EL (cell line): ENCODE measurements at places on chromosomes 12 and 14.

DNA sequence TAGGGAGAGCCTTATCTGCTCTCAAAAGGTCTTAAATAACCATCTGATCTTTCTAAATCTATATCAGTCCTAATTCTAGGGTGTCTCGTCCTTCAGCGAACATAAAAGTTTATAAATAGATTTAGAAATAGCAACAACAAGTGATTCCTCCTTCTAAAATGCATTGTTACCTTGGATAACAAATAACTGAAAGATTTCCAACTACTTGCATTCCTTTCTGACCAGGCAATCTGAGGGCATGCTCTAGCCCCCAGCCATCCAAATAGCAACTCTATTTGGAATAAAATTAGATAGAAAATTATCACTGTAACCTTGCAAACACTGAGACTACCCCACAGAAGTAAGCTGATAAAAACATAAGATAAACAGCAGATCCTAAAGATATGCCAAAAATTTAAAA is 21.8 kb upstream of the KRR1 start:
- no peak for DNase-seq

GRCh38 chr12:4027412-4027811 is 154.2 kb upstream of the PARP11 start:
- DNase-seq = peak; percentile 15

- no peak for DNase-seq
Measured at GRCh38 chr12:117272690-117273089, 82.4 kb upstream of the FBXO21 start.

- no peak for DNase-seq
Measured at GRCh38 chr14:92459030-92459949, 54.3 kb upstream of the RIN3 start.

DNA sequence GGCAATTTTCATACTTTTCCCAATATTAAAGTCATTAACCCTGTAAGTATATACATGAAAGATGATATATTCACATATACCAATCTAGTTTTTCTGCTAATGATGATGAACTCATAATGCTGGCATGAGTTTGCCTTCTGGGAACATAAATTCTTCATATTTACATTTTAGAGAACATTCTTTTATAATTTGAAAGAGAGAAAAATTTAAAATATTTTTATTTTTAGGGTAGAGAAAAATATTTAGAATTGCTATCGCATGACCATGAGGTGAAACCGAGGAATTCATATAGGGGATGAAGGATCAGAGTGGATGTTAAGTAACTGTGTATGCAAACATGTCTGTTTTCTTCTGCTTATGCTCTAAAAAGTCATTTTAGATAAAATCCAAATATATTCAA is 825.3 kb upstream of the FLRT2 start:
- DNase-seq = peak; percentile 1

GRCh38 chr12:2053691-2054090 is 904 bp downstream of the CACNA1C start:
- DNase-seq = peak; percentile 55

- no peak for DNase-seq
Measured at GRCh38 chr12:74608231-74608775, 70.7 kb downstream of the ATXN7L3B start.

- peak; percentile 65 for DNase-seq
Measured at GRCh38 chr12:74537126-74537706, 419 bp upstream of the ATXN7L3B start.

GRCh38 chr14:81990312-81990761 is 456.7 kb upstream of the SEL1L start:
- peak; percentile 33 for DNase-seq

DNA sequence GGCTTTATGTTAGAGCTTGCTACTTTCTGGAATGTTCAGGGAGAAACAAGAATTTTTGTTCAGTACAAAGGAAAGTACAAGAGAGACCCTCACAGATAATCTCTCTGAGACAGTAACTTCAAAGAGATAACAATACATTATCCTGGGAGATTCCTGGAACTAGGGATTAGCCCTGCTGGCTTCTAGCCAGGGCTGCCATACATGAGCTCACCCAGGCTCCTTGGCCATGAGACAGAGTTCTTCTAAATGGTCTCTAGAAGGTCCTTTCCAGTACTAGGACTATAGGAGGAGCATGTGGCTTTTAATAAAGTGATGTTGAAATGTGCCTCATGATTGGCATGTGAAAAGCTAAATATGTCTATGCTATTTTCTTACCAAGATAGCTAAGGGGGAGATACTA is 342.5 kb downstream of the EMP1 start:
- DNase-seq = no peak

GRCh38 chr14:90512329-90512991 is 115.6 kb downstream of the CALM1 start:
- DNase-seq = no peak

DNA sequence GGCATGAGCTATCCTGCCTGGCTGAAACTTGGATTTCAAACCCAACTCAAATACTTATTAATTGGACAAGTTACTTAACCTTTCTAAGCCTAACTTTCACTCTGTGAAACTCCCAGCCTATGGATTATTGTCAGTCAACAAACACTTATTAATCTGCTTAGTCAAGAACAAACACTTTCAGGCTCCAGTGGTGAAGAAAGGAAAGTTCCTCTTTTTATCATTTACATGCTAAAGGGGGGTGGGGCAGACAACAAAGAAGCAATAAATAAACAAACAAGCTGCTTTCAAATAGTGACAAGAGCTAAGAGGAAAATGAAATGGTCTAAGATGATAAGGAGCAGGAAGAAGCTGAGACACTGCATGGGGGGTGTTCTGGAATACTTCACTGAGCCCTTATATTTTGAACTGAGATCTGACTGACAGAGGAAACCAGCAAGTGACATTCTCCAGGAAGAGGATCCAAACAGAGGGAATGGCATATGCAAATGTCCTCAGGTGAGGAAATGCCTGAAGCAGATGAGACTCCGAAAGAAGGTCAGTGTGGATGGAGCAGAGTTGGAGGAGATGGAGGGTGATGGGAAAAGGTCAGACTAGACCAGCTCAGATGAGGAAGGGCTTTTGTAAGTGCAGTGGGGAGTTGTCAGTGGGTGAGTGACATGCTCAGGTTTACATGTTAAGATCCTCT is 259.6 kb downstream of the ITPR2 start:
- no peak for DNase-seq

DNA sequence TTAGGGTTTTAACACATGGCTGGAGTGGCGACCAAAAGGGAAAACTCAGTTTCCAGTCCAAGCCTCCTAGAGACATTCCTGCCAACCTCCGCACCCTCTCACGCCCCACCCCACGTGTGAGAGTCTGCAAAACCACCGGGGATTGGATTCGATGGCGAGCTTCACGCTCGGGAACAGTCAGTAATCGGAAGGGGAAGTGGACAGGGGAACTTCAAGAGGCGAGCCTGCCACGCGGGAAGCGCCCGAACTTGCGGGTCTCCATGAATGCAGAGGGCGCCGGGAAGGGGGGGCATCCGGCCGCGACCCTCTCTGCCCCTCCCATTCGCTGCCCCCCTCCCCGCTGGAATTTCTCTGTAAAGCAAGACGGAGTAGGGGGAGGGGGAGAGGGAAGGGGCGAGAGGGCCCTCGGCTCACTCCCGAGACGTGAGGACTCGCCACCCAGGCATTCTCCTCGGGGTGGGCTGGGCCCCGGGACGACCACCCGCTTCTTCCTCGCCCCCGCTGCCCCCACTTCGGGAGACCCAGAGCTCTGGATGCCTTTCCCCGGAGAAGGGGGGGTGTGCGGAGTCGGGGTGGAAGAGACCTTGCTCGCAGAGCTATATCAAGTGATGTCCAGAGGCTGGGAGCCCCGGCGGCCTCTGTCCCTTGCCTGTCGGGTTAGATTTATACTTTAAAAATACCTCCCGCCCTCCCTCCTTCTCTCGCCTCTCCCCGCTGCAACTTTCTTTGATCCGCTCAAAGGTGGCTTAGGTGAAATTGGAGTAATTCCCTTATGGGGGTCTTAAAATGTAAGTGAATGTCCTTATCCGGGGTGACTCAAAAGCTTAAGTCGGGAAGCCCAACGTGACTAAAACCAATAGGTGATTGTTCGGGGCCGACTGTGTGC is 2.5 kb upstream of the CCND2 start:
- no peak for DNase-seq
